ENCODE measurements at places on chromosomes 1 and 21.

GRCh38 chr1:186620566-186621350 is 59.5 kb downstream of the PTGS2 start:
- peak; percentile 88 for DNase-seq

GRCh38 chr1:8396786-8397406 is 79.0 kb downstream of the SLC45A1 start:
- peak; percentile 95 for DNase-seq

DNA sequence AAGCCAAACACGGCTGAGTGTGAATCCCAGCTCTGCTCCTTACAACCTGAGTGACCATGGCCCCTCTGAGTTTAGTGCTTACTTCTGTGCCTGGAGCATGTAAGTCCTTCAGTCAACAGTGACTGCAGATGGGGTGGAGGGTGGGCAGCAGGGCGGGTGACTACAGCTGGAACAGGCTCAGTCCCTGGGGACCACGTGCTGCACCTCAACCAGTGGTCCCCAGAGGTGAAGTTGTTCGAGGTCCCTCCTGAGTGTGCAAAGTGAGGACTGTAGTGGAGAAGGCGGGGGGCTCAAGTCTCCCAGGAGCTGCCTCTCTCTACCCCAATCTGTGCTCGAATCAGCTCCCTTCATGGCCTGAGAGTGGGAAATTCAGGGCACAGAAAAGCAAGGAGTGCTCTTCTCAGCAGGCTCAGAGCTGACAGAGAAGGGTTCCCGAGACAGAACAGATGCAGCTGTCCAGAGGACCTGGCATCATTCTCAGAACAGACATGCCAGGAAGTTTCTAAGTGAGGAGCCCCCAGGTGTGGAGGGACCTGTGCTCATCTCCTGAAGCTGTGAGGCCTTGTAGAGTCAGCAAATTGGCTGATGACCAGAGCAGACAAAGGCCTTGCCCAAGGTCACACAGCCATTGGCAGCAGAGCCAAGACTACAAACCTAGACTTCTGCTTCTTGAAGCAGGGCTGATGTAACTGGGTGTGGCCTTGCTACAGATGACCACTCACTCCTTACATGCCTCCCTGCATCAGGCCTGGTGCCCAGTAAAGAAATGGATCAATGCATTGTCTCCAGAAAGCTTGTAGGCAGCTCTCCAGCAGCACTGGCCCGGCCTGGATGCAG is 61.7 kb upstream of the EDN2 start:
- DNase-seq, result peak; percentile 21

GRCh38 chr1:164834641-164835040 is 275.7 kb downstream of the PBX1 start:
- DNase-seq, result no peak

GRCh38 chr21:28473530-28474220 is 519.0 kb downstream of the LTN1 start:
- DNase-seq, result peak; percentile 35

- DNase-seq, result peak; percentile 93
These were observed 14.9 kb downstream of the MAP3K7CL start for GRCh38 chr21:29145354-29145782.

DNA sequence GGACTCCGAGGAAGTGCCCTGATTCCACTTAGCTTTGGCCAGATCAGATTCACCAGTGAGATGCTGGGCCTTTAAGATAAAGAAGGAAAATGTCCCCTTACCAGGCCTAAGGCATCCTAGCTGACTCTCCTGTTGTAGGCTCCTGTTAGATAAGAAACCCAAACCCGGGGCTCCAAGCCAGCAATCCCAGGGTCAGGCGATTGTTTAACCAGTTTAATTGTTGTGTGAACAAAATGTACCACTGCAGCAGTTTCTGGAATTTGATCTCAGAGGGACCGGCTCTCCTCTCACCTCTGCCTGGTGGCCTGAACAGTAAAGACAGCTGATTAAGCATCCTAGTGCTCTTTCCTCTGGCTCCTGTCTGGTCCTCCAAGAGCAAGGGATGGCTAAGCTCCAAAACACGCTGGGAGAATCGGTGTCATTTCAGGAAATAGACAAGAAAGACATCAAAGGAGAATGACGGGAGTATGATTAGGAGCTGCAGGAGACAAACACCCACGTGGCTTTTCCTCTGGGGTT is 9.3 kb upstream of the KLHDC8A start:
- DNase-seq, result peak; percentile 79

DNA sequence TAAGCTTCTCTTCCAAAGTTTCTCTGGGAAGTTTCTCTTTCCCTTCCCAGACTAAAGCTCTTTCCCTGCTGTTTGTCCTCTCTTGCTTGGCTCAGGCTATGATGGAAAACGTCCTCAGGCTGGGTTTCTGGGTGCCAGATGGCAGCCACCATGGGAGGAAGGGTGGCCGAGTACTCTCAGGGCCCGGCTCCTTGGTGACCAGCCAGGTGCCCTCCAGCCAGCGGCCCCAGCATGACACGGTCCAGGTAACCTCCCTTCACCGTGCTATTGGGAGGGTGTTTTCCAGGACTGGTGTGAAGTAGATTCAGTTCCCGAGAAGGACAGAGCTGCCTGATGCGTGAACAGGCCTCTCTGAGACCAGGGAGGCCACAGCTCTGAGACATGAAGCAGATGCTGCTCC is 60.3 kb downstream of the KIF26B start:
- DNase-seq, result no peak

DNA sequence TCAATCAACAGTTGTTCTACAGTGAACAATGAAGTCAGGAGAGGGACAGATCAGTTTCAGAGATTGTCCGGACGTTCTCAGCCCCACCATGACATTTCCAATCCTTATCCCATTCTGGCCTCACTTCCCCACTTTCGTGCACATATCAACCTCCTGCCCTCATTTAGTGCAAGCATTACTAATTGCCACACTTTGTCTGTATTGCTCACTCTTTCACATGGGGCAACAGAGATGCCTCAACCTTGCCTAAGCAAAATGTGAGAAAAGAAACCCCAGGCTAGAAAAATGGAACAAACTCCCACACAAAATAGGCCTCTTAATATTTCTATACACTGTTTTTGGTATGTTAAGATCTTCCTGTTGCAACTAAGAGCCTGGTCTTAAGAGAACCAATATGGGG is 8.9 kb upstream of the RGS1 start:
- no peak for DNase-seq

DNA sequence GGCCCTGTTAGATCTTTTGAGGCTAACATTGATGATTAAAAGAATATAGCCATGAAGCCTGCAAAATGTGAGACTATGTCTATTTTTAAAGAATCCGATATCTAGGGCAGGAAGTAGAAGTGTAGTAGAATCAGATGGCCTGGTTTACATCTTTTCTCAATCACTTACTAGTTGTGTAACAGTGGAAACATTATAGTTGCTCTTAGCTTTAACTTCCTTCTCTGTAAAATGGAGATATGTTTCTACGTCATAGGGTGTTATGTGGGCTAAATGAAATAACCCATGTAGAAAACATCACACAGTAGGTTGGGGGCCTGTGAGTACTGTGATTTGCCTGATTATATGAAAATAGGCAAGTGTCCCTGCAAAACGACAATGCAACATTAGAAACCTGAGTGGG is 4.4 kb upstream of the IGFN1 start:
- DNase-seq, result no peak

DNA sequence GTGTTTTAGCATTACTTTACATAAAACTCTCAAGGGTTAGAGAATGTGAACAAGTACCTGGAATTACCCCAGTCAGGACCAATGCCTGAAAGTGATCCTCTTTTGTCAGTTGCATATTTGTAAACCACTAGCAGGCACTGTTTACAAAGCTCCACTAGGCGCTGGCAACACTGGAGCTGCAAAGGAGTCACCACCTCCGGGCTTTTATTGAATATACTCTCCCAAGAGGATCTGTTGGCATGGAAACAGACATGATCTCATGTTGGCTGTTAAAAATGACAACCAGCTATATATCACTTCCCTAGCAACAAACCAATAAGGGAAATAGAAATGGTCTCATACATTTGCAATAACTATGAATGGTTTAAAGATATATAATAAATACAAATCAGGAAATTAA is 116.0 kb downstream of the TTLL7 start:
- DNase-seq, result peak; percentile 72

- no peak for DNase-seq
These were observed 2.9 kb upstream of the OLIG1 start for GRCh38 chr21:33067043-33067442.

DNA sequence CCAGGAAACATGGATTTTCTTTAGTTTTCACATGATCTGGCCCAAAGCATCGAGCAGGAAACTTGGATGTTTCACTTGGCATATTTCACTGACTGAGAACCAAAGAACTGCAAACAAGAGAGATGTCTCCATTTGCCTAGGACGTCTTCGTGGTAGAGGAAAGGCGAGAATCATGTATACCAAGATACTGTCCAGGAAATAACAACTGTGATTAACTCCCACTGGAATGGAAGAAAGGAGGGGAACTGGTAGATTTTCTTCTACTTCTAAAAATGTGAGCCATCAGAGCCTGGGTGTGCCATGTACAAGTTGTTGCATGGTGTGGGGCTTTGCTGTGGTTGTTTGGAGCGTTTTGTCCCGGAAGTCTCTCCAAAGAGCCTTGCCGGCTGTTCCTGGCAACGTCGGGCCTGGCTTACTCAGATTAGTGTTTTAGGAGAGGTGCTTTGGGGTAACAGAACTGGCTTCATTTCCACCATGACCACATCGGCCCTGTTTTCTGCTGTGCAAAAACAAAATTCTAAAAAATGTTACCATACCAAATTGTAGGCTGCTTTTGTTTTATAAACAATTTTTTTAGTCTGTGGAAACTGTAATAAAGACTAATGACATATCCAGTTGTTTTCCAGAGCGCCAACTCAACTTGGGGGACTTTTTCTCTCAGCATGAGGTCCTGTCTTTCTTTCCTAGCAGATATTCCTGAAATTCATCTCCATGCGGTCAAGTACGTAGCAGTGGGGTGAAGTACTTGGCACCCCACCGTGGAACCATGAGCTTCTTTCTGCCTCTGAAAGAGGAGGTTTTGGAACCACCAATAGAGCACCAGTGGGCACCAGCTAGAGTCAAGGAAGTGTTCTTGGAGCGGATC is 118.3 kb downstream of the TM2D1 start:
- DNase-seq, result peak; percentile 63

- peak; percentile 89 for DNase-seq
These were observed 36.1 kb downstream of the DPH5 start for GRCh38 chr1:100989306-100990077.

GRCh38 chr1:69569175-69569541 is 1.4 kb downstream of the LRRC7 start:
- DNase-seq, result no peak

DNA sequence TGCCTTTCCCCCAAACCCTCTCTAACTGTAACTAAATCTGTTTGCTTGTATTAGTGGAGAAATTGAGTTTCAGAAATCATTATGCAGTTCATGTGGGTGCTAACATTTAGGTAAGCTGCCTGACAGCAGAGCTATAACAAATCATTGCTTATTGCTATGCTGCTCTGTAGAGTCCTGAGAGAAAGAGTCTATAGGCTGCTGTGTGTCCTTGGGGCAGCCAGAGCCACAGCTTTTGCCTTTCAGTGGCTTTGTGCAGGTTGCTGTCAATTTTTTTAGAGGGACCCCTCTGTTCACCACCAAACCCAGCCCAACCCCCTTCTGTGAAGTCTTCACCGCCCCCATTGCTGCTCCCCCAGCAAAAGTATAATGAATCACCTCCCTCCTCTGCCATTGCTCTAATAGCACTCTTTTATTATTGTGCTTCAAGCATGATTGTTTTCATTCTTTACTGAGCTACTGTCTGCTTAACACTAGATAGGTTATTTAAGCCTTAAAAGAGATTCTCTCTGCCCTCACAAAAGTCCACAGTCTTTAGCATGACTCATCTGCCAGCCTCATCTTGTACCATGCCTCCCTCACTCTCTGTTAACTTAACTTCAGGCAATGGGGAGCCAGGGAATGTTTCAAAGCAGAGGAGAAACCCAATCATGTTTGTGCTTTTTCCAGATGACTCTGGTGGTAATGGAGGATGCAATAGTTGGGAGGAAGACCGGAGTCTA is 38.6 kb downstream of the DIRAS3 start:
- peak; percentile 16 for DNase-seq

- DNase-seq, result no peak
These were observed 591.2 kb downstream of the SMYD3 start for GRCh38 chr1:245915841-245916240.
